ENCODE measurements at places on chromosomes 1 and 21.

GRCh38 chr1:93346421-93346993 is 800 bp downstream of the DR1 start:
- peak; percentile 47 for DNase-seq

DNA sequence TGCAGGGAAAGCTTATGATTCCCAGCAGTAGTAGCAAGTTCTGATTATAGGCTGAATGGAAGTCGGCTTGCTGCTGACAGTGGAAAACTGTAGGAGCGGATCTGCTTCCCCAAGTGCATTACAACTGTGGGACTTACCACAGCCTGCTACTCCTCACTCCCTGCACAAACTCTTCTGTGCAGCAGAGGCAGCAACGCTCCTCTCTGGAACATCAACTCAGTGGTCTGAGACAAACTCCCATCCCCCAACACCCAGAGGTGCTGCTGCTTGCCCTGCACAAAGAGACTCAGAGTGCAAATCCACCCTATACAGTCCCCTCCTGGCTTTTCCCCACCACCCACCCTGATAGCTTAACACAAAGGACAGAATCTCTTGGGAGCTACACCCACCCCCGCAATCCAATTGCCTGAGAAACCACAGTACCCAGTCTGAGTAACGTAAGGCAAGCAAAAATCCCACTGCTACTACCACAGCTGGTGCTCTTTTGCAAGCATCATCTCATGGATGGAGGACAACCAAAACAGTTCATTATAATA is 1455.2 kb downstream of the AMY1C start:
- no peak for DNase-seq

DNA sequence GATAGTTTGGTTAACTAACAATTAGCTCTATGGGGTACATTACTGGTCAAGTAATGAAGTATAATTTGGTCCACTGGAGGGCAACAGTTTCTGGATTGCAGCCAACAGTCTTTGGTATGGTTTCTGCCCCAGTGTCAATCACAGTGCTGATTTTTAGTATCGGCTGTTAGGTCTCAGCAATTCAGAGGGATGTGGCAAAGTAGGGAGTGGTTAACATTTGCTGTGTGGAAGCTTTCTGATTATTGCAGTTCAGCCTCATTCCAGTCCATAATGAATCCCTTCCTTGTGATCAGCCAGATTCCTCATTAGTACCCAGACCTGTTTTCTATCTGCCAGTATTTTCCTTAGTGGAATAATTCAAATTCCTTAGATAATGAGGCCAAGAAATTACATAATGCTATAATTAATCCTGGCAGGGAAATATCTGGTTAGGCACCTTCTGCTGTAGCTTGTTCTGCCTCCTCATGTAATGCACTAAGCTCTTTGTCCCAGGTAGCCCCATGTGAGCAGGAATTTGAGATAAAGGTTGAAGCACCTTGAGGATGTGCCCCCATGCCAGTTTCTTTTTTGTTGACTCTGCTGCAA is 14.0 kb downstream of the F3 start:
- no peak for DNase-seq

GRCh38 chr1:42923367-42924081 is 35.1 kb downstream of the SLC2A1 start:
- no peak for DNase-seq

DNA sequence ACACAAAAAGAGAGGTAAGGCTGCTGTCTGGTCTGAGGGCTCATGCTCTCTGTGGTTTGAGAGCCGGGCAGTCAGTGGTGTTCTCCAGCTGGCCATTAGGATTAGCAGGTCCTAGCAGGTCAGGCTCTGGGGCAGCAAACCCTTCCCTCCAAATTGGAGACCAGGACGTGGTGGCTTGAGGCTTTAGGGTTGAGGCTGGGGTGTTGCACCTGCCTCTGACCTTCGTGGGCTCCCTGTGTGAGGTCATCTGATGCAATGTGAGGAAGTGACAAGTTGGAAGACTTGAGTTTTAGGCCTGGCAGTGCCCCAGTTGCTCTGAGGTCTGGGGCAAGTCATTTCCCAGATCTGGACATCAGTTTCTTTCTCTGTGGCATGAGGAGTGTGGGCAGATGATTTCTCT is 24.4 kb downstream of the SZRD1 start:
- DNase-seq, result peak; percentile 50

DNA sequence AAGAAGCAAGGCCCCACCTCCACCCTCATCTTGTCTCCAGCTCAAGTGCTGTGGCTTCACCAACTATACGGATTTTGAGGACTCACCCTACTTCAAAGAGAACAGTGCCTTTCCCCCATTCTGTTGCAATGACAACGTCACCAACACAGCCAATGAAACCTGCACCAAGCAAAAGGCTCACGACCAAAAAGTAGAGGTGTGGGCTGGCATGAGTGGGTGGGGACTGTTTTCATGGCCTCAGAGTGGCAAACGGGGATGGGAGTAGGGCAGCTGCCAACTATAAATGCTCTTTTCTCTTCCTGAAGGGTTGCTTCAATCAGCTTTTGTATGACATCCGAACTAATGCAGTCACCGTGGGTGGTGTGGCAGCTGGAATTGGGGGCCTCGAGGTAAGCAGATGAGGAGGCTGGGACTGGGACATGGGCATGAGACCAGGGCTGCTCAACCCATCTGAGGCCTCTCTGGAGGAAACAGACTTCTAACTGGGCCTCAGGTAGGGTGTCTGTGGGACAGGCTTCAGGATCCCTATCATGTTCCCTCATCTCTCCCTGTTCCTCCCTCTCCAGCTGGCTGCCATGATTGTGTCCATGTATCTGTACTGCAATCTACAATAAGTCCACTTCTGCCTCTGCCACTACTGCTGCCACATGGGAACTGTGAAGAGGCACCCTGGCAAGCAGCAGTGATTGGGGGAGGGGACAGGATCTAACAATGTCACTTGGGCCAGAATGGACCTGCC is 8.8 kb upstream of the P3R3URF start:
- DNase-seq, result no peak

DNA sequence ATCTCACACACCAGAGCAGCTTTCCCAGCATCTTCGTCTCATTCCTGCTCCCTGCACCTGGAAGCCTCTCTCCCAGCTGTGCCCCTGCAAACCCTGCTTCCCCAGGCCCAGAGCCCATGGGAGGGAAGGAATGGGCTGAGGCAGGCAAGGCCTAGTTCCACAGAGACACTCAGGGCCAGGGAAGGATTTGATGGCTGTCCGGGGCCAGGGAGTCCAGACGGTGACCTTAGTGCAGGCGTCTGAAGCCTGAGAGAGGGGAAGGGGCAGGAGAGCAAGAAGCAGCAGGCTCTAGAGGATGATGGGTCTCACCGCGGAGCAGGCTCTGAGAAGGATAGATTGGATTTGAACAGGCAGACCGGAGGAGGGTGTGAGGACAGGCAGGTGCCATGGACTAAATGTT is 22.2 kb upstream of the TNNI1 start:
- no peak for DNase-seq

DNA sequence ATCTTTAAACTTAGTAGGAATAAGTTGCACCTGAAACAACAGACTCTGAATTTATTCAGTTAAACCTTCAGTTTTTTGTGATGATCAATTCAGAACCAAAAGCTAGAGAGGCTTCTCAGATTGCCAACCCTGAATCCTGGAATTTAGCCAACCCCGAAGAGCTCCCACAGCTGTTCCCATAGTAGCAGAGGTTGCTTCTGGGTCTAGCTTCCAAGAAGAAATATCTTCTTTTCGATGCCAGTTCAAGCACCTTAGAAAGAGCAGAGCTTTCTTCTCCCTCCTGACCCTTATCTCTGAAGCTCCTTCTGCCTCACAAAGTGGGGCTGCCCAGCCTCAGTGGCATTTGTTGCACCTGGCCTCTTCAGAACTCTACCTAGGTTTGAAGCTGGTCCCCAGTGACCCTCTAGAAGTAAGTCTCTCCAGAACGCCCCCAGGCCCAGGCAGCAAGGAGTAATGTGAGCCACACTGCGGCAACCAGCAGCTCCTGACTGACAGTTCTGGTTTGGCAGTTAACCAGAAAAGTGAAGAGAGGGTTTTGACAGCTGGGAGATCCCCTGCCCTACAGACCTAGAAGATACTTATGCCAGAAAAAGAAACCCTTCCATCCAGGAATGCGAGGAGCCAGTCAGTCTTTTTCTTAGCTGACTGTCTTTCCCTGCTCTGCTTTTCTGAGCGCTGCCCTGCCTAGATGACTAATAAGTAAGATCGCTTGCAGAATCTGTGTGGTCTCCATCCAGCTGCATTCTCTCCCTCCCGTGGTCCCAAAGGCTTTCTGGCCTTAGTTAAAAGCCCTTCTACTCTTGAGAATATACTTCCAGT is 165.9 kb downstream of the ADGRL4 start:
- DNase-seq, result no peak

DNA sequence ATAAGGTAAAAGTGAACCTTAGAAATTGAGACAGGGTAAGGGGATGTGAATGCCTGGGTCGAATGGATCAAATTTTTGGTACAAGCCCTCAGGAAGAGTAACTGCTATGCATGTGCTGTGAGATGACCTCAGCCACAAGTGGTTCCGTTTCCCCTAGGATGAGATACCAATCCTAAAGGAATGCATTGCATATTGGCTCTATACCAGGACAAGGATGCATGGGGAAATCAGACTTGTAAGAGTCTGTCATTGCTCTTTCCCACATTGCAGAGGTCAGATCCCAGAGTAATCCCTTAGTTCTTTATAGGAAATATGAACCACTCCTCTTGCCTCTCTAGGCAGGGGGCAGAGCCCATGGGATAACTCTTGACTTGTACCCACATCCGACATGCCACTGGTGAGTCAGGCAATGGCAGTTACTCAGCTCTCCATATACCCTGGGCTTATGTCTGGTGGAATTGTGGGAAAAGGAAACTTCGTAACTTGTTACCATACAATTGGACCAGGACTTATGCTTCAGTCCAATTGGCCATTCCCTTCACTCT is 428.3 kb upstream of the ZRANB2 start:
- DNase-seq, result no peak

DNA sequence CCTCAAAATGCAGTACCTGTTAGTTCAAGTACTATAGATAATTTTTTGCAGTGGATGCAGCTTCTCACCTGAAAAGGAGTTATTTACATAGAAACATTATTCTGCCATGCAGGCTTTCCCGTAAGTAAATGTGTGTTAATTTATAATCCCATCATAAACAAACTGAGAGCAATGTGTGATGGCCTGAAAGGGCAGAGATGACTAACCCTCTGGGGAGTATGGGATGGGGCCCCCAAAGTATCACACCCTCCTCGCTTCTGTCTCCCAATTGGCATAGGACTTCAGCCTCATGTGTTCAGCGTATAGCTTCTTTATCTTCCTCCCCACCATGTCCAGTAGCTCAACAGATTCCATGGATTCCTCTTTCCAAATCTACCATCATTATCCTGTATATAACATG is 7.6 kb downstream of the HMGCL start:
- no peak for DNase-seq

DNA sequence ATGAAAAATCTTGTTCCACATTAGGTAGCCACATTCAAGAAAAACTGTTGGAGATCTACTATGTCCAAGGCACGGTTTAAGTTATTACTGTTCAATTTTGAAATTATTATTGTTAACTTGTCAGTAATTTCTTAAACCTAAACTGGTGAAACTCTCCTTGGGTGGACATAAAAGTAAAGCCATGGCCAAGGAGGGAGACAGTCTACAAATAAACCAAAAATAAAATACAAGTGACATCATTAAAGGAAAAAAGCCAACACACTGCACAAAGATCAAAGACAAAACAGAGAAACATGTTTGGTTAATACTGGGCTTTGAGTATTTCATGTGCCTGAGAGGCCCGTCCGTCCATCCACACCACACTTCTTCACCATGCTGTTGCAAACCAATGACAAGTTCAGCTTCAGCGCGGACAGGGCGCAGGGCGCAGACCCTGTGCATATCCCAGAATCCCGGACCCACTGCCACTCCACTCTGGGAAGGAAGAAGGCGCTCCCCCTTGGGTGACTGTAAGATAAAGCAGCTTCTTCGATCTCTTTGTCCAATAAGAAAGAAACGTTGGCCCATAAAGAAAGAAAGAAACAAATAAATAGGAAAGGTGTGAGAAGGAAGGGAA is 918 bp upstream of the RASAL2 start:
- DNase-seq, result no peak

- no peak for DNase-seq
Measured at GRCh38 chr1:78831731-78832360, 174.7 kb downstream of the ADGRL4 start.

DNA sequence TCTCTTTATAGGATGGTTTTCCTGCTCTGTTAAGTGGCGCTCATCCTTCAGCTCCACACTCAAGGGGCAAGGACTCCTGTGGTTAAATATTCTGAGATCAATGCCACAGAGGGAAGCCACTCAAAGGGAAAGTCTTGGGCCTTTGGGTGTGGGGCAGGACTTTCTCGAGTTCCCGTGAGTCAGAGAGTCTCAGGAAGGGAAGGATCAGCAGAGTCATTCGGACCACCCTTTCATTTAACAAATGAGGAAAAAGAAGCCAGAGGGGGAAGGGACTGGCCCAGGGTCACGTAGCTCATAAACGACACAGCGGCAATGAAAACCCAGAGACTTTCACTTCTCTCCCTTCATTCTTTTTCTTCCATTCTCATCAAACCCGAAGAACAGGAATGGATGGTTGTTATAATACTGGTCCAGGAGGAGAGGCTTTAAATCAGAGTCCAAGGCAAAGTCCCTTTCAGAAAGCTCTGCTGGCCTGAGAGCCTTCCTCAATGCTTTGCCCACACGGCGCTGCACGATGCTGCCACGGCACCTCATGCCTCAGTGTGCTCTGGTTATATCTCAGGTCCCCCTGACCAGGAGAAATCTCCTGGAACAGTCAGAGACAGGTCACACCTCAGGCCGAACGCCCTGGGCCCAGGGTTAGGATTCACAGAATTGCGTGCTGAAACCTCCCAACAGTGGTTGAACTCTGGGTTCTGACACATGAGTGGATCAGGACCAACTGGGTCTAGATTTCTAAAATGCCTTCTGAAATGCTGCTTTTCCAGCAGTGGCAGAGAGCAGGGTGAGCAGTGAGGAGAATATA is 65.3 kb downstream of the TENT5C start:
- no peak for DNase-seq

Data from activated CD4-positive, alpha-beta T cell treated with anti-CD3 and anti-CD28 coated beads, Interleukin-2, Interleukin-6, amounts not matched to agents 100 ng/mL and 50 ng/mL, durations not matched to agents 16 hours and 8 hours (primary cell).